CD8-positive, alpha-beta memory T cell (primary cell): ENCODE measurements at places on chromosomes 12 and 14. TPM values are rescaled to one million over a fixed set of nuclear protein-coding genes. Genes with fewer than 3 reads are reported as not detected.

Gene SLC39A5
- total RNA-seq = 0.35 TPM

Gene PRH2
- not detected for total RNA-seq

Gene LRIG3
- 0.22 TPM for total RNA-seq

Gene LDHB
- 1,721 TPM for total RNA-seq

Gene POTEG
- total RNA-seq = not detected

Gene AMDHD1
- total RNA-seq = 2.1 TPM

Gene CCDC177
- total RNA-seq = not detected

GRCh38 chr12:132295101-132295526 lies 34.3 kb downstream of the GALNT9 start:
- DNase-seq = no peak

- peak; percentile 86 for DNase-seq
Measured at GRCh38 chr14:105477660-105478397, 3.2 kb downstream of the CRIP2 start.

GRCh38 chr14:32404784-32405573 lies 75.9 kb downstream of the AKAP6 start:
- no peak for DNase-seq

- no peak for DNase-seq
Measured at GRCh38 chr14:37437490-37437889, 157.6 kb downstream of the FOXA1 start.

GRCh38 chr14:73465823-73466532 lies 7.6 kb upstream of the NUMB start:
- no peak for DNase-seq

DNA sequence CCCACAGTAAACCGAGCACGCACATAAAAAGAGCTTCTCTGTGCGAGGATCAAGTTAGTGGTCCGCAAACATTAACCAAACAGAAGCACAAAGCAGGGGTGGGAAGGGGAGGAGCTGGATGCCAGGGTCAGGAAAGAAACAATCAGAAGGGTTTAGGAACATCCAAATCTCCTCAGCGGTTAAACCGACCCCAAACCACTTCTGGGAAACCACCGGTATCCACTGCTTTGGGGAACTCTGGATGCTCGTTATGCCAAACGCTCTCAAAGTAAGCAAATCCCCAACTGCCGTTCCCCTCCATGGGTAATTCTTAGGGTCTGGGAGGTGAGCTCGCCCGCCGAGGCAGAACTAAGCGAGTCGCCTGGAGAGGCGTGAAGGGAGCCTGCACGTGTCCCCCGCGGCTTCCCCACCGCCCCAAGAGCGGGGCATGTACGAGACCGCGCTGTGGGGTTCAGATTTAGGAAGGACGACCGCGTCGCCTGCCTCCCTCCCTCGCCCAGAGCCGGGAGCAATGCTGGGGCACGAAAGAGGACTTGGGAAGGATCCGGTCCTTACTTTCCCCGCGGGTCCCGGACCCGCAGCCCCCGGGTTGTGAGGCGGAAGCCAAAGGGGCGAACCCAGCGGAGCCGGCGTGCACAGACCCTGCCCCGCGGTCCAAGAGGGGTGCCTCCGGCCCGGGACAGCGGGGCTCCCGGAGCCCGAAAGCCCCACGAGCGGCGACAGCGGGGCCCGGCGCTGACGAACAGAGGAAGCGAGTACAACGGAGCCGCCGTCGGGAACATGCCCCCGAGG lies 711 bp downstream of the SBNO1 start:
- DNase-seq = peak; percentile 26

DNA sequence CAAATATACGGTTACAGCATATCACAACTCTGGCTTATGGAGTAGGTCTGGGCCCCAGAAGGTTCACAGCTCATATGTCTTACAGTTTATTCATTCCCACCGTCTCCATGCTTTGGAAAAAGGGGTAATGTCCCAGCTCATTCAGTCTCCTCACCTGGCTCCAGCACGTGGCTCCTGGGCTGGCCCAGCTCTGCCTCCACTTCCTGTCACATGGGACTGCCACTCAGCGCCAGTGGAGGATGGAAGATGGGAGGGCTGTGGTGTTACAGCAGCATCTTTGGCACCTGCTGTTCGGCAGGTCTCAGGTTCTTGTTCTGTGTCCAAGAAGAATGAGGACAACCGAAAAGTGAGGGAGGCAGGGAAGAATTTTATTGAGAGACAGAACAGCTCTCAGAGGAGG lies 216.3 kb upstream of the ATXN7L3B start:
- DNase-seq = no peak

- DNase-seq = no peak
Measured at GRCh38 chr12:83121897-83122622, 435.4 kb downstream of the TMTC2 start.

DNA sequence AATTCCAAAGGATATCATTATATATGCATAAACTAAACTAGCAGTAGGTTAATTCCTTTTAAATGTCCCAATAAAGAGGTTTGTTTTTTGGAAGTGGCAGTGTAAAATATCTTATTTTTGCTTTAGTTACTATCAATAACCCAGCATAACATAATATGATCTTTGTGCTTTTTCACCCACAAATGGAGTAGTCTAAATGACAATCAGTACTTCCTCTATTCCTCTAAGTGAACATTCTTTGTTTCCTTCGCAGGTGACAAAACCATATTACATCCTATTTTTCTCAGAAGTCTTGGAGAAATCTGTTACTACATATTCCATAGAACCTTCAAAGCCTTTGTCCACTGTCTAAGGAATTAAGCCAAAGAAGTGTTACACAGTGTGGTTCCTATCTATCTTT lies 62.5 kb downstream of the MED13L start:
- no peak for DNase-seq

GRCh38 chr12:88553941-88554658 lies 26.2 kb downstream of the KITLG start:
- DNase-seq = no peak

DNA sequence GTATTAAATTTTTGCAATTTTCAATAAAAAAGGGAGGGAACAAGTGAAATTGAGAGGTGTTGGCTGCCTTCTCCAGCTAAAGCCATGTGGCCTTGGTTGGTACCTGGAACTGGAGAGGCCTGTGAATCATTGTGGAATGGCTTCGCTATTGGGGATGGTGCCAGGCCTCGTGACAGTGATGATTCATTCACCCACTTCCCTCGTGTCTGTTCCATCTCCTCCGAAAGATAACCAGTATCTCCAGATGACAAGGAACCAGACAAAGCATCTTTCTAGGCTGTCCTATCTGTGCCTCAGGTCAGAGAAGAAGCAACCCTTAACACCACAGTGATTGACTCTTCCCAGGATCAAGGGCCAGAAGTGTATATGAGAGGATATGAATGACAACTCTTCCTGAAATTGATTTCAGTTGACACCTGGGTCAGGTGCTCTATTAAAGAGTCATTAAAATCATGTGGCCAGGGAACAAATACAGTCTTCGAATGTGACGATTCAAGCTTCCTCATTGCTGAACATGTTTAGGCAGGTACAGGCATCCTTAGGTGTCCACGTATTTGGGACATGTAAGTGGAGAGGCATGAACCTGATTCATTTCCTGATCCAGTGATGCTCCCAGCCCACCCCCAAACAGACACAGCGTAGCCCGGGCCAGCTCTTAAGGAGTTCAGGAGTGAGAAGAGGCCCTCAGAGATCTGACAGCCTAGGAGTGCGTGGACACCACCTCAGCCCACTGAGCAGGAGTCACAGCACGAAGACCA lies at the start of gene RNASE7:
Gene RNASE7, plus strand, starts transcription at position 687 of the 758 bp plus-strand sequence. CDS start 631 bp downstream, outside the sequence.
- DNase-seq = no peak

DNA sequence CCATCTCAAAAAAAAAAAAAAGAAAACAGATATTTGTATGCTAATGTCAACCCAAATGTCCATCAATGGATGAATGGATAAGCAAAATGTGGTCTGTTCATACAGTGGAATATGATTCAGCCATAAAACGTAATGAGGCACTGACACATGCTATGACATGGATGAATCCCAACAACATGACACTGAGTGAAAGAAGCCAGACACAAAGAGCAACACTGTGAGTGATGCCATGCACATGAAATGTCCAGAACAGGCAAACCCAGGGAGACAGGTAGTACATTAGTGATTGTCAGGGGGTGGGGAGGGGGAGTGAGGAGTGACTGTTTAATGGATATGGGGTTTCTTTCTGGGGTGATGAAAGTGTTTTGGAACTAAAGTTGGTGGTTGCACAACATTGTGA lies 50.2 kb downstream of the ARL6IP4 start:
- no peak for DNase-seq

- DNase-seq = no peak
Measured at GRCh38 chr14:20427231-20428009, 8.5 kb downstream of the KLHL33 start.
